ENCODE measurements at places on chromosomes 12 and 14.

DNA sequence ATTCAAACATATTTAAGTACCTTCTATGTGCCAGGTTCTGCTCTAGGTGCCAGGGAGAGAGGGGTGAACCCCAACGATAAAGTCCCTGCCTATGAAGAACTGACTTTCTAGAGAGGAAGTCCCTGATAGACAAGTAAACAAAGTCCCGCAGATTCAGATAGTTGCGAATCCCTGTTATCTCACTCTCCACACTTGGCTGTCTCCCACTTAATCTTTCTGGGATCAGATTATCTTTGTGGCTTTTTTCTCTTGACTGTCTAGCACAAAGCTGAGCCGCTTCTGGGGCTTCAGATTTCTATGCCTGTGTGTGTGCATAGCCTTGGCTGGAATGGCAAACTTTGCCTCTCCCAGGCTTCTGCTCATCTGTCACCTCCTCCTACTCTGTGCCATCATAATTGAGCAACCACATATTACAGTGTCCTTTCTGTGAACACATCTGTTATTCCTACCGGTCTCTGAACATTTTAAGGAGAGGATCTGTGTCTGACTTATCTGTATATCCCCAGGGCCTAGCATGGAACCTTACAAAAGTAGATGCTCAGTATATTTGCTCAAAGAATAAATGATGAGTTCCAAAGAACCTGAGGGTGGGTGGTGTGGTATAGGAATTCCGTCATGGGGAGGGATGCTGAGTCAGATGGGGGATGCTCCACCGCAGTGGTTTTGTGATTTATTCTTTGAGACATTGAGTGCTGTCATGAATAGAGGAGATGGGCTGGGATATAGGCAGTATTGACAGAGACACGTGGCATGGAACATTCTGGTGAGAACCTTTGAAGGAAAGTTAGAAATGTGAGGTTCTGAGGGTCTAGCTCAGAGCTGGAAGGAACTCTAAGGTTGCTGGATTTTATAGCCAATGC lies 28.5 kb downstream of the RGS6 start:
- DNase-seq: no peak

- no peak for DNase-seq
Measured at GRCh38 chr14:79254069-79254775, 957.1 kb downstream of the DIO2 start.

GRCh38 chr14:100786131-100786530 lies 39.8 kb upstream of the MEG3 start:
- DNase-seq: no peak

GRCh38 chr14:75822522-75823141 lies 159.2 kb downstream of the TGFB3 start:
- no peak for DNase-seq

DNA sequence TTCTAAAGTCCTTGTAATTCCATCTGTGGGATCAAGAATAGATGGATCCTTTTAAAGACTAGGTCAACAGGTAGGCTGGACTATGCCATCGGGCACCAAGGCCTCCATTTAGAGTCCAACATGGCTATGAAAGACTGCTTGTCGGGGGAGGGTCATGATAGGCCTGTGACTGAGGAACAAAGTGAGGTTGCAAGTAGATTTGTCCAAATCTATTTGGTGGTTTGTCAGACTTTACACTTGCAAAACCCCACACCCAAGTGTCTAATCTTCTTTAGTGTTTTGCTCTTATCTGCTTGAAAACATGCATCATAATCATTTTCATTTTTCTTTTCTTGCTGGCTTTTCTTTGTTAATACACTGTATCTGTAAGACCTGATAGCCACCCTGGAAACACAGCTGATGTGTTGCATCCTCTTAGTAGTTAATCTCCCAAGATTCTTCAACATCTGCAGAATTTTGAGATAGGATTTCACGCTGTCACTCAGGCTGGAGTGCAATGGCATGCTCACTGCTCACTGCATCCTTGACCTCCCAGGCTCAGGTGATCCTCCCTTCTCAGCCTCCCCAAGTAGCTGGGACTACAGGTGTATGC lies 50.3 kb downstream of the TDP1 start:
- no peak for DNase-seq

GRCh38 chr12:128261757-128262156 lies 5.2 kb upstream of the TMEM132C start:
- no peak for DNase-seq

GRCh38 chr14:101600336-101600890 lies 39.1 kb downstream of the DIO3 start:
- DNase-seq: no peak

GRCh38 chr12:108352591-108352990 lies 13.5 kb upstream of the CMKLR1 start:
- DNase-seq: no peak

DNA sequence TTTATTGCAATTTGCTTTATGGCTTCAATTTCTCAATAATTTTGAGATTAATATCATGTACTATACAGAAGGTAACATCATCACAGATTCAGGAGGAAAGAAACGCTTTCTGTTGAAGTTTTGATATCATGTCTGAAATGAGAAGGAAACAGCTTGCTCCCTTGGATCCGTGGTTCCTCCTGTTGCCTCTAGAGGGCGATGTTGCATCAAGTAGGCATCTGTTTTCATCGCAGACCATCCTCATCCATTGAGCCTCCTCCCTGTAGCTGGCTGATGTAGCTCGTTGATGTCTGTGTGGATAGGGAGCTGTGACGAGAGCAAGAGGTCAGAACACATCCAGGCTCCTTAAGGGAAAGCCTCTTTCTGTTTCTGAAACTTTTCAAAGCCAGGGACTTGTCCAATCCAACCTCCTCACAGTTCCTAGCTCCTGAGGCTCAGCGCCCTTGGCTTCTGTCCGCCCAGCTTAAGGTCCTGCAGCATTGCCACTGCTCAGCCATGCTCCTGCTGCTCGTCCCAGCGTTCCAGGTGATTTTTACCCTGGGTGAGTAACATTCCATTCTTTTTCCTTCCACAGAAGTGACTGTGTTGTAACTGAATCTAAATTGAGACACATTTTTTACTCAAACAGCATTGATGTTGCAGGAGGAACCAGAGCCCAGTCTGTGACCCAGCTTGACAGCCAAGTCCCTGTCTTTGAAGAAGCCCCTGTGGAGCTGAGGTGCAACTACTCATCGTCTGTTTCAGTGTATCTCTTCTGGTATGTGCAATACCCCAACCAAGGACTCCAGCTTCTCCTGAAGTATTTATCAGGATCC lies 304.8 kb upstream of the OR4E1 start:
- peak; percentile 22 for DNase-seq

DNA sequence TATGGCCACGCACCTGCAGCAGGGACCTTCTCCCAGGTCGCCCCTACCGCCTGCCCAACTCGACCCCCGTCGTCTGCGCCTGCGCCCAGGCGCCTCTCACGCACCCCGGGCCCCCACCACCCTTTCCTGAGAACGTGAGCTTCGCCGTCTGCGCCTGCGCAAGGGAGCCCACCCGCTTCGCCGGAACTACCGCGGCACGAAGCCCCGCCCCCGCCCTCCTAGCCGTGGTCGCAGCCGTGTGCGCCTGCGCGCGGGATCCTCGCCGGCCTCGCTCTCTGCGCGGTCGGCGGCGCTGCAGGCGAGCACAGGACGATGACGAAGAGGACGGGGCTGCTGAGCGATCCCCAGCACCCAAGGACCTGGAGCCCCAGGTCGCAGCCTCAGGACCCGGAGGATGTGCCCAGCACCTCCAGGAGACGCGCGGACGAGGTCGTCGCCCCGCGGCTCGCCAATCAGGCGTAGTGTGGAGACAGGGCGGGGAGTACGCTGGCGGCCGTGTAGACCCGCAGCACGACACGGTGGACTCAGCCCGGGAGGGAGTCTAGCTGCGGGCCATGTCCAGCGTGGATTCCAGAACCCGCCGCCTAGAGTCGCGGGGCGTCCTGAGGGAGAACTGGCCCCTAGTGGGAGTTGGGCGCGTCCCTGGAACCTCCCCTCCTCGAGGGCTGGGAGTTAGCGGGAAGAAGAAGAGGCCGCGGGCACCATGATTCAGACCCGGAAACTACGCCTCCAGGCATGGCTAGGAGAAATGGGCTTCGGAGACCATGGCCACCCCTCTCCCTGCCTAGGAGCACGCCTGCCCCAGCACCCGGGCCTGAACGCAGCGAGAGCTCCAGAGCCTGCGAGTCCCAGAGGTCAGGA lies 1120.8 kb upstream of the TMEM132C start:
- peak; percentile 49 for DNase-seq

DNA sequence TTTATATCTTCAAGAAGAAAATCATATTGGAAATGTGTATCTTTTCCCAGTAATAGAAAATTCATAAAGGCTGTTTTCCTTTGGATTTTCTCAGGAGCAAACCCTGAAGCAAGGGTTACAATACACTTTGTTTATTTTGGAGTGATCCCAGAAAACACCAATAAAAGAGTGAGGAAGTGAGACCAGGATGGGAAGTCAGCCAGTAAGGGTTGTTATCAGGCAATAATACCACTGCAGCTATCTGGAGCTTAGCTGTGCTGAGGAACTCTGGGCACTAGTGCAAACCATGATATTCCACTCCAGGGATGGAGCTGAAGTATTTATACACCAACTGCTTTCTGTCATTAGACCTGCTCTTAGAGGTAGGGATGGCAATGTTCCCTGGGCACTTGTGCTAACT lies 1002.3 kb downstream of the FLRT2 start:
- DNase-seq: no peak

DNA sequence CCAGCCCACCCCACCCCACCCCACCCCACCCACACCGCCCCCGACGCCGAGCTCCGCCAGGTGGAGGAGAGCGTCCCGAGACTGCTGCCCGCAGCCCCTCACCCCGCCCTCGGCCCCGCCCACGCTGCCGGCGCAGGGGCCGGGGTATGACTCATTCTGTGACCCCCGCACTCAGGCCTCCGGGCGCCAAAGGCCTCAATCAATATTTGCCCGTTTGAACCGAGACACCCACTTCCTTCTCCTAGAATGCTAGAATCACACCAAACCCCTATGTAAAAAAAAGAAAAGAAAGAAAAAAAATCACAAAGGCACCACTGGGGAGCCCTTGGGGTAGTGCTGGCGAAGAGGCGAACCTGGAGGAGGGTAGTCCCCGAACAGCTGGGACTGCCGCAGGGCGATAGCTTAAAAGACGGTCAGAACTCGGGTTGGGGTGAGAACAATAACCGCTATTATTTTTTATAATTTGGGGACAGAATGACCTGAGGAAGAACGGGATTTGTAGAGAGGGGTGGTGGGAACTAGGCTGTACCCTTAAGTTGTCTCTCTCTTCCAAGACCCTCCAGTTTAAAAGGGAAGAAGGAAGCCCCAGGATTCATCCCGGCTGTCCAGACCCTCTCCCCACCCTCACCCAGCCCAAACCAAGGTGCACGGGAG lies 894 bp downstream of the KRT8 start:
- no peak for DNase-seq

- no peak for DNase-seq
Measured at GRCh38 chr12:106416273-106416672, 58.7 kb downstream of the POLR3B start.

GRCh38 chr12:20055856-20056255 lies 312.5 kb upstream of the PDE3A start:
- no peak for DNase-seq

DNA sequence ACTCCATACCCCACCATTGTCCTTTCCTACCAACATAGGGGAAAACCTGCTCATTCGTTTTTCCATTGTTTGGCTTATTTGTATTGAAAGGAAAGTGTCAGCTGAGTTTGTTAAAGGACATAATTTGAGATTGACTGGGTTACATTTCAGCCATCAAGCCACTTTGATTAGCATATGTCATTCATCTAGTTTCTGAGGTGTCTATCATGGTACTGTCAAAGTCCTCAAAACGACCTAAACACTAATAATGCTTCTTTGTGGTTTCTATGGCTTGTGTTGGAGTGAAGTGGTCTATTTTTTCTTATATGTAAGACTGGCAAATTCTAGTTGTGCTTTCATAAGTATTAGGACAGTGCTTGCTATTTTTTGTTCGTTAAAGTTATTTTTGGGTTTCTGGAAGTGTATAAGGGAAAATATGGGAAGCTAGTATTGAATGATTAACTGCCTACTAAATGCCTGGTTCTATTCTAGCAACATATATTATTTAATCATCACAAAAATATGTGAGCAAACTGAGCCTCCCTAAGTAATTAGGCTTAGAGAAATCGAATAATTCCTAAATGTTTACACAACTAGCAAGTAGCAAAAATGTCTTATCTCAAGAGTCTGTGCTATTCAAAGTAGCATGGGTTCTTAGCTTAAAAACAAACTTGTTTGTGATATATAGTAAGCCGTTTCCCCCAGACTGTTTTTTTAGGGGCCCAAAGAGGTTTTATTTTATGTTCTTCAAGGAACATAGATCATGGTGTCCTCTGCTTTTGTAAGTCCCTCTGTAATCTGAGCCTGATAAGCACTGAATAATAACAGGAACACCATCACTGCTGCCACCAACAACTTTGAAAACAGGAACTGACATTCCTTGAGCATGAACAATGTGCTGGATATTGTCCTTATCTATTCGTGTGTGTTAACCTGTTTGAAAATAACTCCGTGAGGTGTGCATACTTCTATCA lies 67.1 kb downstream of the DERA start:
- no peak for DNase-seq

GRCh38 chr14:44763356-44763755 lies 198.4 kb downstream of the KLHL28 start:
- DNase-seq: no peak

DNA sequence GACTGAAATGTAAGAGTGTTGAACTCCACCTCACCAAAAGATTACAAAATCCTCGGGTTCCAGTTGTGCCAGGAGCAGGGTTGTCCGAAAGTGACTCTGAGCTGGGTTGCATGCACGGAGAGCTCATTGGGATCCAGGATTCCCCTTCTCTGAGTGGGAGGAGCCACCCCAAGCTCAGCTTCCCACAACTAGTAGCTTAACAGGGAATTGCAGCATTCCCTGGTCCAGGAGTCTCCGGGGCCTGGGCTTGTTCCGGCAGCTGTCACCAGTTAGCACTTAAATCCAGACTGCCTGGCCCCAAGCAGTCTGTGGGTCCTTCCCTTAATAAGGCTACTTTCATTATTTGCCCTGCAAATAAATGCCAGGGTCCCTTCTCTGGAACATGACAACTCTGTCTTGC lies 50.1 kb downstream of the CD9 start:
- no peak for DNase-seq

All from stimulated activated CD4-positive, alpha-beta T cell treated with anti-CD3 and anti-CD28 coated beads, Interleukin-15, amount 100 ng/mL, for 1 hour (primary cell).